ENCODE measurements at places on chromosomes 2 and 18. TPM values are rescaled to one million over a fixed set of nuclear protein-coding genes. Genes with fewer than 3 reads are reported as not detected.

DNA sequence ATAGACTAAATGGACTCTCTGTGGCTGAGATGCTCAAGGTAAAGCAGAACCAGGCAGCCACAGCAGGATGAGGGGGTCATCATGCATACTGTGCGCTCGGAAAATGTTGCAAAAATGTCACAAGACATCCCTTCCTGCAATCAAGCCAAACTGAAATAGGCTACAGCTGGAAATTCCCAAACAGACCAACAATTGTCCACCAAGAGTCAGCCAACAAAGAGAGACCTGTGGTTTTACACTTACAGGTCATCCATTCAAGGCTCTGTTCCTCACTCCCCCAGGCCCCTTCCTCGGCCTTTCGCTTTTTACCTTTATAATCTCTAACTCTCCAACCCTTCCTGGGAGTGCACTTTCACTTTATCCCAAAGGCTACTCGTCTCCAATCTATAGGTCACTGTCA, 1066.9 kb downstream of the TSN start:
- H3K27ac ChIP-seq: no peak overlapping the region
- no peaks in the 10 kb centered on the region for H3K36me3 ChIP-seq
- H3K4me3 ChIP-seq: no peak overlapping the region
- H3K4me1 ChIP-seq: no peaks in the 10 kb centered on the region

DNA sequence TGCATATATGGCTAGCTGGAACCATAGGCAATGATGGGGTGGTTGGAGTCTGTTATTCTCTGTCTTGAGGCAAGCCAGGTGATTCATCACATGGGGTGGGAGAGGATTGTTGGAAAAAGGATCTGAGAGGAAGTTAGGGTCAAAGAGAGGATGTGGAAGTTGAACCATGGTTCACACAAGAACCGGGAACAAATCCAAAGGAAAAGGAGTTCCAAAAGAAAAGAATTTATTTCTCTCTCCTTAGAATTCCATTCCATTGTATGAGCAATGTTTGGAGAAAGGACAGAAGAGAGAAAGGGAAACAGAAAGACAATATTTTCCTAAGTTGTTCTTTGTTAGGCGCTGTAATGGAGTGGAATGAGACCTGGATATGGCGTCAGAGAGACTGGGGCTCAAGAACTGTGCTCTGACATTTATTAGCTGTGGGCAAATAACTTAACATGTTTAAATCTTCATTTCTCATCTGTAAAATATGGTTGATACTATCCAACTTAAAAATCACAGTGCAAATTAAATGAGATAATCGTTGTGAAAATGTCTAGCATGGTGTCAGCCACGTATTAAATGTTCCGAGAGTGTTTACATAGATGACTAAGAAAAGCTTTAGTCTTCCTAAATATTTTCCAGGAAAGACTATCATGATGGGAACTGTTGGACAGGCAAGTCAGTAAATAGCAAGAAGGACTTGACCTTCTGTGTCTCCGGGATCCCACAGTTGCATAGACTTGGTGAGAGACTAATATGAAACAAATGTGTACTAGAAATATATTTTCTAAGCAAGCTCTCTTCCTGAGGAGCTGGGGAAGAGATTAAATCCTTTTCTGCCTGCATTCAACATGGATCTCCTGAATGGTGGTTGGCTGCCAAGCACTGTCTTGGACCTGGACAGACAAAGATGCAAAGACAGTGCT, 71.4 kb downstream of the TRIB2 start:
- no peaks in the 10 kb centered on the region for H3K27me3 ChIP-seq
- H3K4me3 ChIP-seq: no peak overlapping the region
- H3K36me3 ChIP-seq: no peaks in the 10 kb centered on the region

The STK17B gene
- total RNA-seq: 121 TPM

GRCh38 chr18:76476665-76477561, 18.1 kb downstream of the ZNF516 start:
- no peak overlapping the region for H3K27ac ChIP-seq
- no peaks in the 10 kb centered on the region for H3K27me3 ChIP-seq
- no peak for DNase-seq
- no peaks in the 10 kb centered on the region for H3K36me3 ChIP-seq
- H3K4me1 ChIP-seq: no peaks in the 10 kb centered on the region
- H3K4me3 ChIP-seq: no peak overlapping the region

The INPP1 gene
- total RNA-seq: 15.9 TPM

The RNF125 gene
- 42.8 TPM for total RNA-seq

DNA sequence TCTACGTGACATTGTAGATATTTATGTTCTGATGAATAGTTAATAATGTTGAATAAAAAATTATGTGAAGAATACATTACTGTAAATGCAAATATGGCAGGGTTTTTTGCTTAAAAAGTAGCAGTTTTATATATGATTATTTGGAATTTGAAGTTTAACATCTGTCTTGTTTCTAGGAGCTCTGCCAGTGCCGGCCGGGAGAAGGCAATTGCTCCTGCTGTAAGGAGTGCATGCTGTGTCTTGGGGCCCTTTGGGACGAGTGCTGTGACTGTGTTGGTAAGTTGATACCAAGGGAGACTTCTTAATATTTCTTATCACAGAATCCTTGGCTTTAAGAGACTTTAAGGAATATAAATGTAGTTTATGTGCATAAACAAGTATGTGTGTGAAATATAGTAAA, 25.2 kb downstream of the TWSG1 start:
- H3K4me1 ChIP-seq: no peaks in the 10 kb centered on the region
- H3K27me3 ChIP-seq: no peaks in the 10 kb centered on the region
- no peak overlapping the region for H3K27ac ChIP-seq
- H3K4me3 ChIP-seq: no peak overlapping the region

DNA sequence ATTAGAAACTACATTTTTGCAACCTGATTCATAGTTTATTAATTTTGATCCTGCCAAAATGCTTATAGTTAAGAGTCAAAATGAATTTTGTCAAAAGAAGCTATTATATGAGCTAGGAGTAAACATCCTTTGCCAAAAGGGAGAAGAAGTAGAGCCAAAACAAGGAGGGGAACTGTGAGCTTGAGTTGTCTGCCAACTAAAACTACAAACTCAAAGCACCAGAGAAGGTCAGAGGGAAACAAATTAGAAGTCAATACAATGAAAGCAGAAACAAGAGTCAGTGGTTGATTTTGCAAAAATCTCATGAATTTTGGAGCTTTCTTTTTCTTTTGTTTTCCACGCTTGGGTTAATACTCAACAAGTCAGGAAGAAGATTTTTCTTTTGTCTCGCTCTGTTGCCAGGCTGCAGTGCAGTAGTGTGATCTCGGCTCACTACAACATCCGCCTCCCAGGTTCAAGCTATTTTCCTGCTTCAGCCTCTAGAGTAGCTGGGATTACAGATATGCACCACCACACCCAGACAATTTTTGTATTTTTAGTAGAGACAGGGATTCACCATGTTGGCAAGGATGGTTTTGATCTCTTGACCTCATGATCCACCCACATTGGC, 508.5 kb downstream of the RIT2 start:
- no peak overlapping the region for H3K27ac ChIP-seq
- no peak overlapping the region for H3K4me3 ChIP-seq
- H3K36me3 ChIP-seq: no peaks in the 10 kb centered on the region
- no peak for DNase-seq
- H3K27me3 ChIP-seq: no peaks in the 10 kb centered on the region

DNA sequence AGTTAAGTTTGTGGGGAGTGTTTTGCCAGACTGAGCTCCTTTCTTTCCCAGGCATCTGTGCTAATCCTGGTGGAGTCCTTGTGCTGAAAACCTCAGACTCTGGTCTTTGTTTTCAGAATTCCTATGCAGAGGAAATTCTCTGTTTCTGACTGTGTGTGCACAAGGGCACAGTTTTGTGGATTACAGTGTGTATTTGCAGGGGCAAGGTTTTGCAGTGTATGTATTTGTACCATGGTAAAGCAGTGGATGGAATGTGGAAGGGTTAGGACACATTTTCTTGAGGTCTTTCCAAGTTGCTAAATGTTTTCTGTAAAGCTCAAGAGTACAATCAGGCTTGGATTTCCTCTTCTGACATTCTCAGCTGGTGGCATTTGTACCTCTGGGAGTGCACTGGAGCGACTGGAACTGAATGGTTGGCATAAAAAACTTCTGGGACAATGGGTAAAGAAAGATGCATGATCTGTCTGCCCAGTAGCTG, 139.5 kb upstream of the RND3 start:
- no peak overlapping the region for H3K4me3 ChIP-seq
- no peak for DNase-seq
- no peaks in the 10 kb centered on the region for H3K36me3 ChIP-seq
- no peaks in the 10 kb centered on the region for H3K27me3 ChIP-seq

GRCh38 chr2:43013821-43014345, 212.5 kb downstream of the ZFP36L2 start:
- peaks cover 6% of the 10 kb centered on the region for H3K4me1 ChIP-seq
- H3K27me3 ChIP-seq: no peaks in the 10 kb centered on the region
- H3K27ac ChIP-seq: no peak overlapping the region

The FMNL2 gene
- 0.59 TPM for total RNA-seq

The NOSTRIN gene
- total RNA-seq: not detected

The UGT1A1 gene
- total RNA-seq: not detected

DNA sequence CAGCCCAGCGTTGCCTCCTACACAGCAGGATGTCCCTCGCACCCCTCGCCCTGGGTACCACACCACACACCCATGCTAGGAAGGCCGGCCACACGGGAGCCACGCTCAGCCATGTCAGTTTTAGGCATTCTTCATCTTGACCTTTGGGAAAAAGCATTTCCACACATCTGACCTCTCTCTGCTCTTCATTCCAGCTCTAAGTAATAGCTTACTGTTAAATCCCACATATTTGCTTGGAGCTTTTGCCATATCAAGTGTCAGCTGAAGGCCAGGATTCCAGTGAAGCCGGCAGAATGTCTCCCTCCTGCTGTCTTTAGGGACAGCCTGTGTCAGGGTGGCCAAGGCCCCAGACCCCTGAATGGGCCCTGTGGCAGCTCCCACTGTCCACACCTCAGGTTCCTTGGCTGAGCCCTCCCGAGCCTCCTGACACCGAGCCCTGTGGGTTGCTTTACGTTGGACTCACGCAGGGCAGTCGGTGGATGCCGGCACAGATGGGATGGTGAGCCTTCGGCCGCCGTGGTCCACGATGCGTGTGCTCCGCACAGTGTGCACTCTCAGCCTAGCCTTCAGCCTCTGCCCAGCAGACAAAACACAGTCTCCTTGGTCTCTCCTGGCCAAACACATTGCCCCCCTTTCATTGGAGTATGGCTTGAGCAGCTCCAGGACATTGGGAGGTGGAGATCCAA, 202.0 kb downstream of the SEPTIN10 start:
- H3K4me1 ChIP-seq: no peaks in the 10 kb centered on the region
- H3K36me3 ChIP-seq: no peaks in the 10 kb centered on the region
- no peaks in the 10 kb centered on the region for H3K27me3 ChIP-seq
- H3K4me3 ChIP-seq: no peak overlapping the region
- H3K27ac ChIP-seq: no peak overlapping the region

- H3K27me3 ChIP-seq: no peaks in the 10 kb centered on the region
- no peak overlapping the region for H3K4me3 ChIP-seq
- DNase-seq: no peak
Observed at GRCh38 chr2:24820175-24820513, 26.9 kb downstream of the CENPO start.

The CTIF gene
- 4.8 TPM for total RNA-seq

- DNase-seq: no peak
- H3K27ac ChIP-seq: no peak overlapping the region
- H3K4me1 ChIP-seq: peaks cover 11% of the 10 kb centered on the region
- H3K4me3 ChIP-seq: no peak overlapping the region
Observed at GRCh38 chr2:12970861-12971260, 254.1 kb downstream of the TRIB2 start.

DNA sequence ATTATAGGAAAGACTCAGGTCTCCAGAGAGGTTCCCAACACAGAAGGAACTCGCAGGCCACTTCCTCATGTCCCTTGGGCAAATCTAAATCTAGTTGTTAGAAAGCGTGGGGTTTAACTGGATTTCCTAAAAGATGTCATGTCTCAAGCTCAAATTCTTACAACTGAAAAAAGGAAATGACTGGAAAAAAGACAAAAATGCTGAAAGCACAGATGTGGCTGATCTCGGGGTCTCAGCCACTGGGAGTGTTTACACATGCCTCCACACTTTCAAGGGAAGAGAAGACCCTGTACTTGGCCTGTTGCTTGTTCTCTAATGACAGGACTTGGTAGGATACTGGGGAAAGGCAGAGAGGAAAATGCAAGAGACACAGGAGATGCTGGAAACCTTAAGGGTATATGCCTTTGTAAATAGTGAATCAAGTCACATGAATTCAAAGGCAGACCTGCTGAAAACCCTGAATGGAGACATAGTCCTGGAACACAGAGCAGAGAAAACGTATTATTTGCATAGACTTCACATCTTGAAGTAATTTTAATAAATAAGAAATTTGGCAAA, 160.9 kb upstream of the MEIS1 start:
- H3K4me3 ChIP-seq: no peak overlapping the region
- no peak overlapping the region for H3K27ac ChIP-seq
- H3K27me3 ChIP-seq: no peaks in the 10 kb centered on the region
- no peak for DNase-seq

- H3K4me3 ChIP-seq: peak overlapping the region; percentile 40
- peak overlapping the region; percentile 29 for H3K27ac ChIP-seq
- no peaks in the 10 kb centered on the region for H3K36me3 ChIP-seq
- H3K27me3 ChIP-seq: no peaks in the 10 kb centered on the region
Observed at GRCh38 chr2:151638191-151638933, 95.9 kb downstream of the NEB start.

DNA sequence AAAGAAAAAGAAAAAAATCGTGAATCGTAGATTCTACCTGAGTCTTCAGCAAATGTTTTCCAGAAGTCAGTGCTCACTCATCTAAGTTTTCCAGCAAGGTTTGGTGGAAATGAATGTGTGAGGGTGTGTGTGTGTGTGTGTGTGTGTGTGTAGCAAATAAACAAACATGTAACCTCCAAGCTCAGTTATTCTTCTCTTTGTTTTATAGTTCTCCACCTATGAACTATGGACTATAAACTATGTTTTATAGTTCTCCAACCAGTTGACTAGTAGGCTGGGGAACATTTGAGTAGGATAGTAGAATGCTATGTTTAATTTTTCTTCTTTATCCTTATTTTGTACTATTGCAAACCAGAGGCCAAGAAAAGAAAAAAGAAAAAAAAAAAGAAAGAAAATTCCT, 44.6 kb upstream of the SERPINE2 start:
- H3K4me3 ChIP-seq: no peak overlapping the region
- H3K4me1 ChIP-seq: no peaks in the 10 kb centered on the region
- DNase-seq: no peak
- no peak overlapping the region for H3K27ac ChIP-seq
- H3K36me3 ChIP-seq: no peaks in the 10 kb centered on the region

DNA sequence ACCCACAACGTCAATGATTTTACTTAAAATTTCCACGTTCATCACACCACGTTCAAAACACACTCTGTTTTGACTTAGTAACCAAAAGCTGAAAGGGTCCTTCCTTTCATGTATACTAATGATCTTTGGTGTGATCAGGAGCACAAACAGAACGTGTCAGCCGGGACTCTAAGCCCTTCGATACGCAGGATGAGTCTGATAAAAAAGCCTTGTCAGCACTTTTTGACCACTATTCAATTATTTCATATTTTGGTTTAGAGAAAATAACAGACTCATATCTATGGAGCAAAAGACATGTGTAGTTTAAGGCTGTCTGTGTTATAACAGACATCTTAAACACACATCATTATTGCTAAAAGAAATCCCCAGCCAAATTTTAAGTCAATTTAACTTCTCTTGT, 345.3 kb downstream of the ZNF516 start:
- no peaks in the 10 kb centered on the region for H3K4me1 ChIP-seq
- no peak overlapping the region for H3K27ac ChIP-seq
- no peaks in the 10 kb centered on the region for H3K36me3 ChIP-seq
- H3K27me3 ChIP-seq: no peaks in the 10 kb centered on the region
- H3K4me3 ChIP-seq: no peak overlapping the region
- no peak for DNase-seq

The CNTNAP5 gene
- not detected for total RNA-seq

All from CD8-positive, alpha-beta memory T cell (primary cell).